Activated CD8-positive, alpha-beta memory T cell treated with anti-CD3 and anti-CD28 coated beads for 36 hours (primary cell): ENCODE measurements at places on chromosomes 2 and 18. TPM values are rescaled to one million over a fixed set of nuclear protein-coding genes. Genes with fewer than 3 reads are reported as not detected.

Gene ELOA2
- total RNA-seq, result not detected

Gene RIT2
- not detected for total RNA-seq

Gene SULT1C2
- not detected for total RNA-seq

Gene POTEI
- not detected for total RNA-seq

Gene ASXL3
- total RNA-seq, result not detected

Gene EPAS1
- total RNA-seq, result 6.8 TPM

Gene SCN3A
- not detected for total RNA-seq
